Inflammatory macrophage (primary cell): ENCODE measurements at places on chromosomes 12 and 14.

GRCh38 chr14:34997762-34998161 is 15.0 kb downstream of the SRP54 start:
- DNase-seq = no peak

DNA sequence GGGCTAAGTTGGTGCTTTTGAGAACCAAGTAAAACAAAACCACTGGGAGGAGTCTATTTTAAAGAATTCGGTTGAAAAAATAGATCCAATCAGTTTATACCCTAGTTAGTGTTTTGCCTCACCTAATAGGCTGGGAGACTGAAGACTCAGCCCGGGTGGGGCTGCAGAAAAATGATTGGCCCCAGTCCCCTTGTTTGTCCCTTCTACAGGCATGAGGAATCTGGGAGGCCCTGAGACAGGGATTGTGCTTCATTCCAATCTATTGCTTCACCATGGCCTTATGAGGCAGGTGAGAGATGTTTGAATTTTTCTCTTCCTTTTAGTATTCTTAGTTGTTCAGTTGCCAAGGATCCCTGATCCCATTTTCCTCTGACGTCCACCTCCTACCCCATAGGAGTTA is 1.8 kb upstream of the RAB5B start:
- DNase-seq = no peak

GRCh38 chr12:112381883-112382796 is at the start of gene HECTD4:
HECTD4 (minus strand) TSS chr12:112382431; CDS start chr12:112382128, 303 bp downstream.
- DNase-seq = peak; percentile 96

- DNase-seq = no peak
Measured at GRCh38 chr14:25381498-25381897, 331.6 kb upstream of the STXBP6 start.

DNA sequence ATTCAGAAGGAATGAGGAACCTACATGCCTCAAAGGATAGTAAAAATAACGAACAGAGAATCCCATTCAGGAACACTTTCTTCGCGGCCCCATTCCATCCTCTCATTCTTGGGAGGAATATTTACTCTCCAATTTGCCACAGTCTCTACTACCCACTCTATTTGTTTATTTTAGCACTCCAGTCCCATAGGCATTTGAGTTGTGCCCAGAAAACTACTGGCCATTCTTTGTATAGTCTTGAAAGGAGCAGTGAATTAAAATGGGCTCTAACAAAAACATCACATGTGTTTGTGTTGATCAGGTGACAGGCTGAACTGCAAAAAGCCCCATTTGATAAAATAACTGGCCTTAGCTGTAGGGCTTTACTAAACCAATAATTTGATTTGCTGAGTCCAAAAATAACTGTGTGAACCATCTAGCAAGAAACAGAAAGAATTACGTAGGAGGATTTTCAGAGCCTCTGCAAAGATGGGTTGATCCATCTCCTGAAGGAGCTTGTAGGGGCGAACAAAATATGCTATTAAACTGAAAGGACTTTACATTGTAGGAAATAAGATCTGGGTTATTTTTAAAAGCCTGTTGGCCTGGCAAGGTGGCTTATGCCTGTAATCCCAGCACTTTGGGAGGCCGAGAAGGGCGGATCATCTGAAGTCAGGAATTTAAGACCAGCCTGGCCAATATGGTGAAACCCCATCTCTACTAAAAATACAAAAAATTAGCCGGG is 142.3 kb upstream of the CPNE8 start:
- no peak for DNase-seq

DNA sequence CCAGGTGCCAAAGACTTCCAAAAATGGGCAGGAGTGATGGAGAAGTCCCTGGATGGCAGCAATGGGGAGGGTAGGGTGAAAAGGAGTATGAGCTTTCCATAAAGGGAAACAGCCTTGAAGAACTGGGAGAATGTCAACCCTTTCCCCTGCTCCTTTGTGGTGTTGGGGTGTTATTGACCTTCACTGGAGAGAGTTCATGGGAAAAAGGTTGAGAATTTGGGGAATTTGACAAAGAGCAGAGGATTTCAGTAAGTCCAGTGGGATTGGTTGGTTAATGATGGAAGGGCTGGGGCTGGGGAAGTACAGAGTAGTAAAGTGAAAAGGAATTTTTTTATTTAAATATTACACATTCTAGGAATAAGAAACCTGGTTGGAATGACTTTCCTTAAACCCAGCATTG is 116.6 kb downstream of the ERC1 start:
- no peak for DNase-seq

- no peak for DNase-seq
Measured at GRCh38 chr14:104586832-104587620, 7.5 kb downstream of the C14orf180 start.

DNA sequence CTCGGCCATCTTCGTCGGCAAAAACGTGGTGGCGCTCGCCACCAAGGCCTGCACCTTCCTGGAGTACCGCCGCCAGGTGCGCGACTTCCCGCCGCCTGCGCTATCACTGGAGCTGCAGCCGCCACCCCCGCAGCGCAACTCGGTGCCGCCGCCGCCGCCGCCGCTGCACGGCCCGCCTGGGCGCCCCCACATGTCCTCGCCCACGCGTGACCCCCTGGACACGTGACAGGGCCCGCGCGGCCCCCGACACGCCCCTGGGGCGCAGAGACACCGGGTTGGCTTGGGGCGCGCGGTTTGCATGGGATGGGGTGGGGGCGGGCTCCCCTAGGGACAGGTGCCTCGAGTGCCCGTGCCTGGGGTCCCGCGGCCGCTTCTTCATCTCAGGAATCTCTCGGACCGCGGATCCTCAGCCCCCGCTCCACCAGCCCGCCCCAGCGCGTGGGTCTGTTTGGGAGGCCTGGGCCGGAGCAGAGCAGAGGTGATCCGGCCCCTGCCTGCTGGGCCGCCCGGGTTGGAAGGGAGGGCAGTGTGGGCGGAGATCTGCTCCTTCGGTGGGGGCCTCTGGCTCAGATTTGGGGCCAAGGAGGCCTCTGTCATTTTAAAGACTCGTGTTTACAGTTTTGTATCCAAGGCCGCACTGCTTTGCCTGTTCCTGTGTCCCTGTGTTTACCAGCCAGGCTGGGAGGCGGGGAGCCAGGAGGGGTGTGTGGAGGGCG is 3.3 kb downstream of the TMEM121 start:
- DNase-seq = no peak

DNA sequence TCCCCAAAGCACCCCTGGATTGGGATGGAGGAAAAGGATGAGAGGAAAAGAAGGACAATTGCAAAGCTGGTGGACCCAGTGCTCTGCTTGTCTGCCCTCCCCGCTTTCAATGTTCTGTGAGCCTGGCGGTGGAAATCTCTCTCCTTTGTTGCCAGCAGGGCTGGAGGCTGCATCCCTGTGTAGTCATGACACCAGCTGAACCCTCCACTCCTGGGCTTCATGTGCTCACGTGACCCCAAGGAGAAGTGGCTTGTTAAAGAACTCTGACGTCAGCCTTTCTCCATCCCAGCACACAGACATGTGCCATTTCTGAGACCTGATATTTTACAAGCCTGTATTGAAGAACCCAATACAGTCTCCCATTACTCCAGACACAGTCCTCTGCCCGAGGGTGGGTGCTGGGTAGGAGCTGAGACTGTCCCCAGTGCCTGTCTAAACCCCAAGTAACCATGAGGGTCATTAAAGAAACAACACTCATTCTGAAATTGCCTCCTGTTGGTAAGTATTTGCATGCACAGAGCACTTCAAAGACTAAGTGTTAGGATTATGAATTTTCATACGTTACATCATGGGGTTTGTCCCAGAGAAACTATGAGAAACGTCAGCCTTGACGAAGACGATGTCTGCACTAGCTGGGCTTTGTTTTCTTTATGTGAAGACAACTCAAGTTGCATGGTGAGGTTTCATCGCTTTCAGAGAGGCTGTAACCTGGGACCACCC is 21.7 kb downstream of the GALNT16 start:
- peak; percentile 8 for DNase-seq

GRCh38 chr14:52073251-52073650 is 4.4 kb upstream of the NID2 start:
- no peak for DNase-seq

- DNase-seq = no peak
Measured at GRCh38 chr14:56292970-56293369, 174.8 kb downstream of the PELI2 start.

- DNase-seq = peak; percentile 88
Measured at GRCh38 chr12:45986641-45987339, 3.6 kb downstream of the SCAF11 start.

DNA sequence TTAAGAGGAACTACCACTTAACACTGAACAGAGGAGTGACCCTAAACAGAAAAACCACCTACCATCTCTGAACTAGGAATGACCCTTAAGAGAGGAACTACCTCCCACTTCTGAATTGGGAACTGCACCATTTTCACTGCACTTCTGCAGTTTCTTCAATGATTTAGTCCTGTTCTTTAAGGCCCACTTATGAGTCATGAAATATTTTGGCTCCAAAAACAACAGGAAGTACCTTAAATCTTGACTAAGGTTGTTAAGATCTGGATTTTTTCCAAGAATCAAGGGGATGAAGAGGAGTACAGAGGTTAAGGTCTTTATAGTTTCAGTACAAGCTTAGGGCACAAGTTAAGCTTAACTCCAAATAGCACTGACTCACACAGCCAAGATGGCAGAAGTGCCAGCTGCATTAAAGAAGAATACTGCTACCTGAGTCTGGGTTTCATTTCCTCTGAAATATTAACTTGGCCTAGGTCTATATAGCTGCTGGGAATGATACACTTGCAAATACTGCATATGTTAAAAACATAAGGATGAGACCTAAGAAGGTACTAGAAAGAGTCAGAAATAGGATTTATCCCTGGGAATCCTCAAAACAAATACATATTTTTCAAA is 4.2 kb downstream of the NPC2 start:
- DNase-seq = peak; percentile 97

GRCh38 chr12:94689002-94689645 is 38.8 kb upstream of the TMCC3 start:
- DNase-seq = peak; percentile 81

GRCh38 chr14:99026471-99026870 is 245.5 kb downstream of the BCL11B start:
- DNase-seq = no peak

DNA sequence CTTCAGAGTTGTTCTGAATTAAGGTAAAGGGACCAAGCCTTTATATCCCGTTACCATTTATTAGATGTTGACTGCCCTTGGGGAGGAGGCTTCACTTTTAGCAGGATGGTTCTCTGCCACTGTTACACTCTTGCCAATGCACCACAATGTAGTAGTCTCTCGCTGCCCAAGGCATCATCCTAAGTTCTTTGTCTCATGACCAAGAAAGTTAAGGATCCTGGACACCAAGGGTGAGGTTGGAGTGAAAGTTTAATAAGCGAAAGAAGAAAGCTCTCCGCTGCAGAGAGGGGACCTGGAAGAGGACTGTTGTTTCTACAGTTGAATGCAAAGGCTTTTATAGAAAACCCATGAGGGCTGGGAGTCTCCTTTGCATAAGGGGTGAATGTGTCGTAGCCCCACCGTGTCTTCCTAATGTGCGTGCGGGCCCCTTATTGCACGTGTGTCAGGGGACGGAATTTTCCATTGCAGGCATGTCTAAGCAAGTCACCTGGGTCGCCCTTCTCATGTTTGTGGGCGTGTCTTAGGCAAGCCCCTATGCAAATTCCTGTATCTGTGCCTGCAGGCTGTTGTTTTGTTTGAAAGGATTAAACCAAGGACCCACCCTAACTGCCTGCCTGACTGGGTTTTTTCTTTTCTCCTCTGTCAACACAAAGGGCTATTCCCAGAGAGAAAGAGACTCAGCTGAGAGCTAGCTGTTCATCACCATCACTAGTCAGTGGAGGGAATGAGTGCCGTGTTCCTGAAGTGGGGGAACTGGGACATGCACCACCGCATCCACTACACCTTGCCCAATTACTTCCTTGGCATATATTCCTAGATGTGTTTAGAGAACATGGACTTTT is 17.6 kb upstream of the RNASE1 start:
- no peak for DNase-seq

DNA sequence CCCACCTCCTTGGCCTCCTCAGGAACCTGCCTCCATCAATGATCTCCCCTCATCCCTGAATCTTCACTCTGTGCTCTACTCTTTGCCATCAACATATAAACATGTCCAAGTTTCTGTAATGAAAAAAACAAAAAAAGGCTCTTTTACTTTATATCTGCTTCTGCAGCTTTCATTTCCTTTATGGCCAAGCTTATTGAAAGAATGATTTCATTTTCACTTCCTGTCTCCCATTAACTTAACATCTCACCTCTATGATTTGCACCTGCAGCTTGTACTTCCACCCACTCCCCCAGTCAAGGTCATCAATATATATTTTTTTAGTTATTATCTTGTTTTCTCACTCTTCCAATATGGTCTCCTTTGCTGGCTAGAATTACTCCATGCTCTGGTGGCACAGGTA is 15.6 kb upstream of the RNU6-7 start:
- DNase-seq = no peak

DNA sequence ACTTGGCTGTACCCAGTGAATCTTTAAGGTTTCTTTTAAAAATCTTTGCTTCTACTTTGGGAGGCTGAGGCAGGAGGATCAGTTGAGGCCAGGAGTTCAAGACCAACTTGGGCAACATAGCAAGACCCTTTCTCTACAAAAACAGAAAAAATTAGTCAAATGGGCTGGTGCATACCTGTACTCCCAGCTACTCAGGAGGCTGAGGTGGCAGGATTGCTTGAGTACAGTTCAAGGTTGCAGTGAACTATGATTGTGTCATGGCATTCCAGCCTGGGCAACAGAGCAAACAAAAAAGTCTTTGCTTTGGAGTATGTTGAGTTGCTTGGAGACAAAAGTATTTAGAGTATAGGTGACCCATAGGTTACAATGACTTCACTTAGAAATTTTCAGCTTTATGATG is 6.2 kb upstream of the DDX55 start:
- no peak for DNase-seq

- peak; percentile 79 for DNase-seq
Measured at GRCh38 chr14:20662968-20663732, 21.2 kb upstream of the RNASE4 start.

GRCh38 chr12:13404111-13404628 is 207.6 kb downstream of the EMP1 start:
- no peak for DNase-seq

DNA sequence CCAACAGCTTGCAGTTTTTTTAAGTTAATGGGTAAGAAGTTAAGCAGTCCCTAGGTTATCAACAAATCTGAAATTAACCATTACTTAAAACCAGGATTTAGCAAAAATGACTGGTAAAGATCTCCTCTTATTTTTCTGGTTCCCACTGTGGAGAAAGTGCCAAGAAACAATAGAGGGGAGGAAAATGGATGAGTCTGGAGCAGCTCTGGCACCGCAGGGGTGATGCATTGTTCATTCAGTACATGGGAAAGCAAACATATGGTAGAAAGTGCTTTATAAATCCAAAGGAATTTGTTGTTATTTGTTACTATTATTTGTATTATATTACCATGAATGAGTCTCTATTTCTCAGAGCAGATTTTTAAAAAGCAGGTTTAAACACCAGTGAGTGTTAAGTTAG is 92.2 kb downstream of the DYRK2 start:
- no peak for DNase-seq

GRCh38 chr14:68577802-68578541 is 214.9 kb downstream of the ZFP36L1 start:
- DNase-seq = peak; percentile 98

DNA sequence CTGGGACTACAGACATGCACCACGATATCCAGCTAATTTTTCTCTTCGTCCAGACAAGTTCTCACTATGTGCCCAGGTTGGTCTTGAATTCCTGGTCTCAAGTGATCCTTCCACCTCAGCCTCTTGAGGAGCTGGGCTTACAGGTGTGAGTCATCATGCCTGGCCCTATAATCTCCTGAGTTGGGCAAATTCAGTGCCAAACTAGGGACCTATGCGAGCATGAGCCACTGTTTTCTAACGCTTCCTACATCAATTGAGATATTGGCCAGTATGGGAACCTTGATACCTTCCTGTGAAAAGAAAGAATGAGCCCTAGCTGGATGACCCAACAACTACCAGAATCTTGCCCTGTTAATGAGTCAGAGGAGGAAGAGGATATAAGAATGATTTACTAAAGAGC is 585.2 kb downstream of the C12orf50 start:
- DNase-seq = no peak
